Activated CD4-positive, alpha-beta T cell treated with anti-CD3 and anti-CD28 coated beads, Interleukin-2, amount 50 U/mL, for 16 hours (primary cell): ENCODE measurements at places on chromosomes 2 and 18.

- no peak for DNase-seq
These were observed 84.8 kb downstream of the CTIF start for GRCh38 chr18:48623468-48624235.

- no peak for DNase-seq
These were observed 204.2 kb downstream of the MBD2 start for GRCh38 chr18:54020156-54020745.

- DNase-seq, result no peak
These were observed 1.1 kb downstream of the GREB1 start for GRCh38 chr2:11534746-11535484.

DNA sequence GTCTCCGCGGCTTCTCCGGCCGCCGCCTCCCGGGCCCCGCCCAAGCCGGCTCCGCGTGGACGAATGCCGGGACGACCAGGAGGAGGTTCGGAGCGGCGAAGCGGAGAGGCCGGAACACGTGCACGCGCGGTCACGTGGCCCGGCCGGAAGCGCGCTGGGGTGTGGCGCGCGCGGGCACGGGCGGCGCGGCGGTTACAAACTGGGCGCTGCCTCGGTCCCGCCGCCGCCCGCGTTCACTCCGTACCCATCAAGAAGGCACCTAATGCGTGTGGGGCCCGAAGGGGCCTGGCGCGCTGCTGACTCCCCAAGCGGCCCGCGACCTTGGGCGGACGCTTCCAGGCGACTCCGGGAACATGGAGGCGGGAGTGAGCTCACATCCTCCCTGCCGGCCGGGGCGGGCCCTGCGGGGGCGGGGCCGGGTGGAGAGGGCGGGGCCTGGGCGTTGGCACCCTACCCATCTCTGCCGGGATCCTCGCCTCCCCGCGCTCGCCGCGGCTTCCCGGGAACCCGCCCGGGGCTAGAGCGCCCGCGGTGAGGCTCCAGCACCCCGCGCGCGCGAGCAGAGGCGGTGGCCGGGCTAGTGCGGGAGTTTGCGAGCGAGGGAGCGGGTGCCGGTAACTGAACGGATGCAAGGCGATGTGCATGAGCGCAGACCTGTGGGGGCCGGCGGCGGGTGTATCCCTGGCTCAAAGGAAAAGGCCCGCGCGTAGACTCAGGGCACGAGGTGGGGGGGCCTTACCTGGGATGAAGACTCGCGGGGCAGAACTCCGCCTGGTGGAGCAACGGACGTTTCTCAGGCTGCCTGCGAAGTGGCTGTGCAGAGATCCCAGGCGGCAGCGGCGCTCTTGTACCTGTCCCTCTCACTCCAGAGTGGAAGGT is at the start of gene TMEM185B:
Gene TMEM185B, minus strand, starts transcription at position 367 of the 879 bp plus-strand sequence. CDS start 424 bp downstream, outside the sequence.
- peak; percentile 94 for DNase-seq

- peak; percentile 64 for DNase-seq
These were observed 98.9 kb upstream of the GLS start for GRCh38 chr2:190781604-190782198.

DNA sequence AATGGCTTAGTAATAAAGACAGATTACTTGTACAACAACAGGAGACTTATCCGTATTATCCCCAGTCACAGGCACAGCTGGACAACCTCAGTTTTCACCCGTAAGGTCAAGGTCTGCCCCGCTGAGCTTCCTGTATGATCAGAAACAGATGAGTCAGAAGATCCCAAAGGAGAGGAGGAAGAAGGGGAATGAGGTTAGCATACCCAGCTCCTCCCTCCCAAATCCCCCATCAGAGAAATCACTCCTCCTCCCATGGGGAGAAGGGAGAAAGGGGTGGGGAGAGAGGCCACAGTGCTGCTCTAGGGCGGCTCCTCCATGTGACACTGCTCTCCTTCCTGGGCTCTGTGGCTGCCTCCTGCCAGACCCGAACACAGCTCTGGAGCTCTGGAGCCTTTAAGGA is 53.8 kb upstream of the SPTBN1 start:
- DNase-seq, result no peak

DNA sequence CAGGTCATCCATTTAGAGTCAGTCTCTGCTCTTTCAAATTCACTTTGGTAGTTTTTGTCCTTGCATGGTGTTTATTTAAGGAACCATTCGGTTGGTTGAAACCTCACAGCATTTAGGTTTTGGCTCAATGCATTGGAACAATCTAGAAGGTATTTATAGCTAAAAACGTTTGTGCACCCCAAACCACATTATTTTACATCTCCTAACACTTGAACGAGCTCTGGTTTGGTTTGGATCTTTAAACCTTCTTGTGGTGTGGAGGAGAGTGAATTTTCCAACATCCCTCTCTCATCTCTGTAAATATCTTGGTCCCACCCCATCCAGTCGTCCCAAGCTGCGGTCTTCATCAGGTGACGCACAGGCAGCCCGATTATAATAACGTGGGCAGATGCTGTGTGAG is 287.9 kb downstream of the LPIN1 start:
- no peak for DNase-seq

- no peak for DNase-seq
These were observed 1626.3 kb upstream of the CELF4 start for GRCh38 chr18:39191931-39192330.

- DNase-seq, result no peak
These were observed 17.1 kb downstream of the MTERF4 start for GRCh38 chr2:241084856-241085444.

GRCh38 chr18:61975526-61976326 is 82.9 kb upstream of the RNF152 start:
- DNase-seq, result peak; percentile 49

DNA sequence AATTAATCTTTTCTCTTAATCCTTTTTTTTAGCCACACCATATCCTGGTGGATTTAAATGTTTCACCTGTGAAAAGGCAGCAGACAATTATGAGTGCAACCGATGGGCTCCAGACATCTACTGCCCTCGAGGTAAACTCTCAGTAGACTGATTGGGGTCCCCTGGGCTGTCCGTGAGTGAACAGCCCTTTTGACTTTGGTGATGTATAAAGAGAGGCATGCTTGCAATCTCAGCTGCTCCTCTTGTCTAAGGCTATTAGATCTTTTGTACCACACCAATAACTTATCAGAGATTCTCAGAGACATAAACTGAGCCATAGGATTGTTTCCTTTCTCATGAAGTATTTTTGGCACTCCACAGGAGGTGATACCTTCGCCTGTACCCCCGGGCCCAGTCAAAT is 118.6 kb downstream of the LYPD6 start:
- no peak for DNase-seq

DNA sequence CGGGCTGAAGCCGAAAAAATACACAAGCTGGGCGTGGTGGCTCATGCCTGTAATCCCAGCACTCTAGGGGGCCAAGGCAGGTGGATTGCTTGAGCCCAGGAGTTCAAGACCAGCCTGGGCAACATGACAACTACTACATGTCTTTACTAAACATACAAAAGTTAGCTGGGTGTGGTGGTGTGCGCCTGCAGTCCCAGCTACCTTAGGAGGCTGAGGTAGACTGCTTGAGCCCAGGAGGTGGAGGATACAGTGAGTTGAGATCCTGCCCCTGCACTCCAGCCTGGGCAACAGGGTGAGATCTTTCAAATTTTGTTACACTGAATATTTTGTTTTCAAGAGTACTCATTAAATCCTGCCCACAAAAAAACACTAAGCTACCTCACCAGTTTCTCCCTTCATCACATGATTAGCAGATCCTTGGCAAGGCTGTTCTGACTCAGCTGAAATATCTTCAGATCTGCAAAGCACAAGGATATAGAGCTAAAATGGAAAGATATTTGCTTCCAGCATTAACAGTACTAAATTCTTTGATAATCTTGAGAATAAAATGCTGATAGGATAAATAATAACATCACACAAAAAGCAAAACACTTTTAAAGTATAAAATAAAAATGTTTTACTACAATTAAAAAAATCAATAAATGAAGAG is 28.2 kb upstream of the MCM6 start:
- peak; percentile 8 for DNase-seq

GRCh38 chr2:173075781-173076580 is at the start of gene MAP3K20:
Gene MAP3K20, plus strand, starts transcription at chr2:173075846. Its CDS starts 15,186 bp downstream, at chr2:173091032.
- DNase-seq, result peak; percentile 66

- peak; percentile 18 for DNase-seq
These were observed 587 bp downstream of the SUMO1 start for GRCh38 chr2:202237787-202238233.

- DNase-seq, result no peak
These were observed 75.6 kb upstream of the TTN start for GRCh38 chr2:178882666-178883440.

- DNase-seq, result no peak
These were observed 127.0 kb downstream of the FAM168B start for GRCh38 chr2:130966149-130966774.

DNA sequence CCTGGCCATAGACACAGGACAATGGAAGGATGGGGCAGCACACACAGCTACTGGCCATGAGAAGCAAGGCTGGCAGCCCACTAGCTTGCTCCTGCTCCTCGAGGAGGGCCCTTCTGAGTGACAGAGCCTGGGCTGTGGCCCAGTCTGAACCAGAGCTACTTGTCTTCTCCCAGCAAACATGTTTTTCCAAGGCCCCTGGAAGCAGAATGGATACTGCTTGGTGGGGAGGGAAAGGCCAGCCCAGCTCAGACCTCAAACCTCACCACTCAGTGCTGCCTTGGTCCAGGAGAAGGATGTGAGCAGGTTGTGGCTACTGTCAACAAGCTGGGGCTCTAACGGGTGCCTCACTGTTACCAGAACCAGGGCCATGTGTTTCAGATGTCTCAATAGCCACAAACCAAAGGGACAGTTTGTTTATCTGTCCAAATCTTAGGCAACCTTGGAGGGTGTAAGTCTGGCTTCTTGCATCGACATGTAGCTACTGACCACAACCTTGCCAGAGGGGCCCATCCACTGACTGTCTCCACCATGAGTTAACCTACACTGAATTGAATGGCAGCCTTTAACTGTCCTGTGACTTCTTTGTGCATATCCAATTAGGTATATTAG is 98.6 kb downstream of the TGFA start:
- DNase-seq, result no peak

- DNase-seq, result no peak
These were observed 110.2 kb upstream of the PIEZO2 start for GRCh38 chr18:11259469-11260150.

DNA sequence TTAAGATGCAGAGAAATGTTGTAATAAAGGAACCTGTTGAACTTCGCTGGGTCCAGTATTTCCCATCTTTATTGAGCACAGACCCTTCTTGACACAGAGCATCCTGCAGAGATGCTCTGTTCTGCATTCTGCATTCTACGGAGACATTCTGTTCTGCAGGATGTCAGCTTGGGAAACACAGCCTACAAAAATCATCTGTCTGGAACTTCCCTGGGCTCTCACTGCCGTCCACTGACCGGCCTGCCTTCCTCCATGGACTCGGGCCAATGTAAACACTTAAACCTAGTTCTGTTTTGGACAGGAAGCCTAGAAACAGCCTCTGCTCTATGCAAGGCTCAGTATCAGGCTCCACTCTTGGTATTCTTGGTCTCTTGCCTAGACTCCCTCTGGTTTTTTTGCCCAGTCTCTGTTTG is 90.0 kb upstream of the PPP1CB start:
- DNase-seq, result no peak

GRCh38 chr2:152826581-152827279 is 108.3 kb downstream of the ARL6IP6 start:
- DNase-seq, result no peak

DNA sequence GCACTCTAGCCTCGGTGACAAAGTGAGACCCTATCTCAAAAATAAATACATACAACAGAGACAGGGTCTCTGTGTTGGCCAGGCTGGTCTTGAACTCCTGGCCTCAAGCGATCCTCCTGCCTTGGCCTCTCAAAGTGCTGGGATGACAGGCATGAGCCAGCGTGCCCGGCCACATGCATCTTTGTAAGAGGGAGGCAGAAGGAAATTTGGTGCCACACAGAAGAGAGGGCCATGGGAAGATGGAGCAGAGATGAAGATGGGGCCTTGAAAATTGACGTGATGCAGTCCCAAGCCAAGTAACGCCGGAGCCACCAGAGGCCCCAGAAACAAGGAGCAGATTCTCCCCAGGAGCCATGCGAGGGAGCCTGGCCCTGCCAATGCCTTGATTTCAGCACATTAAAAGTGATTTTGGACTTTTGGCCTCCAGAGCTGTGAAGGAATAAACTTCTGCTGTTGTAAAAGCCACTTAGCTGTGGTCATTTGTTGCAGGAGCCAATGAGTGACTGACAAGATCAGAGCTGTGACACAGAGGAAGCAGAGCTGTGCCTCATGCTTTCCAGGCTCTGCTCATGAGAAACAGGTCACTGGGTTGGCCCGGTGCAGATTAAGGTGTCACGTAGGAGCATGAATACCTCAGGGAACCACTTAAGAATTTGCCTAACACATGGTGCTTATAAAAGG is 2.7 kb upstream of the SLC66A2 start:
- no peak for DNase-seq

- no peak for DNase-seq
These were observed 37.8 kb upstream of the IKZF2 start for GRCh38 chr2:213189001-213189899.

- DNase-seq, result peak; percentile 19
These were observed 8.8 kb downstream of the IMMT start for GRCh38 chr2:86186431-86186830.

DNA sequence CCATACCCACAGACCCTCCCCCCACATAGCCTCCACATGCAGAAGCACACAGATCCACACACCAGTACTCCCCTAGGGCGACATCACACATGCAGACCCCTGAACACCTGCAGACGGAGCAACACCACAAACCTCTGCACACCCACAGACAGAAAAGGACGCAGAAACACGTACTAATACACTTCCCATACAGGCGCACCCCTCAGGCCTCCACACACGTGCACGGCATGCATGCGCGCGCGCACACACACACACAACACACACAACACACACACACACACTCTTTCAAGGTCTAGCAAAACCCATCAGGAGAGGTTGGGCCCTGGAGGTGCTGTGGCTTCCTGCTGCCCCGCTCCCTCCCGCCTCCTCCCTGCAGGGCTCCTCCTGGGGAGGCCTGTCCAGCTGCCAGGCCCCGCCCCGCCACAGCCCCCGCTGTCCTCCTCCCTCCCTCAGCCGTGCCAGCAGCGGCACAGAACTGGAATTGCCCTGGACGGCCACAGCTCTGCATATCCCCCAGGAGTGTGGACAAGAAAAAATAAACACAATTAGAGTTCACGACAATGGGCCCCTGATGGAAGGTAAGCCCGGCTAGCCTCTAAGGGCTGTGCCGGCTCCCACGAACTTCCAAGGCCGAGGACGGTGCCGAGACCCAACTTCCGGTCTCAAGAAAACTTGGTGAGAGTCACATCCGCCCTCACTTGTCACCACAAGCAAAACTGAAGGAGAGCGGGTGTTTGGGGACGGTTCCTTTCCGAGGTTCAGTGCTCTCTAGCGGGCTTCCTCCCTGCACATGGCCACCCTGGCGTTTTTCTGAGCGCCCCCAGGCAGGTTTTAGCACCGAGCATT is 6.8 kb downstream of the ZFP36L2 start:
- peak; percentile 89 for DNase-seq

DNA sequence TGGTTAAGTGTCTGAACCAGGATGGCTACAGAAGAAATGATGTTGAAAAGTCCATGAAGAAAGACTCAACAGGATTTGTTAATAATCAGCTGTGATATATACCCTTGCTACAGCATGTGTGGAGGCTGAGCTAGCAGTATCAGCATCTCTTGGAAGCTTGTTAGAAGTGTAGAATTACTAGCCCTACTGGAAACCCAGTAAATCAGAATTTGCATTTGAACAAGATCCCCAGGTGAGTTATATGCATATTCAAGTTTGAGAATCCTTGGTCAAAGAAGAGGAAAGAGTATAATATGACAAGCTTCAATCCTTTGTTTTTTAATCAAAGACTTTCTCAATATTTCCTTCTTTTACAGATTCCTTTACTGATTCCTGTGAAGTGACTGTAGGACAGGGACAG is 109.0 kb upstream of the KCNJ3 start:
- DNase-seq, result no peak
